ENCODE measurements at places on chromosomes 16 and 17.

DNA sequence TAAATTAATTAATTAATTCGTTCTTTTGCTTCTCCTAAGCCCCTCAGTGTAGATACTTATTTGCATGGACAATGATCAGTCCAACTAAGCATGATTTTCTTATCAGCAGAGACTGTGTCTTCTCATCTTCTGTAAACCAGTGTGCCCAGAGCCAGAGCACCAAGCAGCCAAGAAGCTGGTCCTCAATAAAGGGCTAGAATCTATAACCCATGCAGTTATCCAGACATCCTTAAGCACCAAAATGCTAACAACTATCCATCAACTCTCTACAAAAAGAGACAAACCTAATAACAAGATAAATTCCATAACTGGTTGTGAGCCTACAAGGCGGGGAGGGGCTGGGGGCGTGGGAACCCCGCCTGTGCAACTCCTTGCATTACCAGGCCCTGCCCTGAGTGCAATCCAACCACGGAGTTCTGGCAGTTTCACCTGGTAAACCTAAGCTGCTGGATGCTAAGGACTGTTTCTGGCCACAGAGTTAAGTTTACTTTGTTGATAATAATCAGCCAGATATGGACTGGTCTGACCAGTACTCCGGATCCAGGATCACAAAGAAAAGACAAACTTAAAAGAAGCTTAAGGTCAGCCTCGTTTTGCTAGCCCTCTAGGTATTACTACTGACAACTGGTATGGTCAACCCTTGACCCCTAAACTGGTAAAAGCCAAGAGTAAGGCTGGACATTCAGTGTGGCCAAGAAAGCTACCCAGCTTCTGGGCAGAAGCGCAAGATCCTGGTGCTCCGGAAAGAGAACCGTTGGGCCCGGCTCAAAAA lies 51.5 kb downstream of the ZFHX3 start:
- no peak for DNase-seq

DNA sequence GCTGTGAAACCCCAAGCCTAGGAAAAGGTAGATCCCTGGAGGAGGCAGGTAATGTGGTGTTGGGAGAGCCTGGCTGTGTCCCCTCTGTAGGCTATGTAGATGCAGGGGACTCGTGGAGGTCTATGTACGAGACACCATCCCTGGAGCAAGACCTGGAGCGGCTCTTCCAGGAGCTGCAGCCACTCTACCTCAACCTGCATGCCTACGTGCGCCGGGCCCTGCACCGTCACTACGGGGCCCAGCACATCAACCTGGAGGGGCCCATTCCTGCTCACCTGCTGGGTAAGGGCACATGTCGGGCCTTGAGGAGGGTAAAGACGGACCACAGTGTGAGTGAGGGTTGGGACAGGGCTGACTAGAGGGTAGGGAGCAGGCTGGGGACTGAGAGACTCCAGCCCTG lies 12.0 kb downstream of the ACE start:
- DNase-seq, result no peak

DNA sequence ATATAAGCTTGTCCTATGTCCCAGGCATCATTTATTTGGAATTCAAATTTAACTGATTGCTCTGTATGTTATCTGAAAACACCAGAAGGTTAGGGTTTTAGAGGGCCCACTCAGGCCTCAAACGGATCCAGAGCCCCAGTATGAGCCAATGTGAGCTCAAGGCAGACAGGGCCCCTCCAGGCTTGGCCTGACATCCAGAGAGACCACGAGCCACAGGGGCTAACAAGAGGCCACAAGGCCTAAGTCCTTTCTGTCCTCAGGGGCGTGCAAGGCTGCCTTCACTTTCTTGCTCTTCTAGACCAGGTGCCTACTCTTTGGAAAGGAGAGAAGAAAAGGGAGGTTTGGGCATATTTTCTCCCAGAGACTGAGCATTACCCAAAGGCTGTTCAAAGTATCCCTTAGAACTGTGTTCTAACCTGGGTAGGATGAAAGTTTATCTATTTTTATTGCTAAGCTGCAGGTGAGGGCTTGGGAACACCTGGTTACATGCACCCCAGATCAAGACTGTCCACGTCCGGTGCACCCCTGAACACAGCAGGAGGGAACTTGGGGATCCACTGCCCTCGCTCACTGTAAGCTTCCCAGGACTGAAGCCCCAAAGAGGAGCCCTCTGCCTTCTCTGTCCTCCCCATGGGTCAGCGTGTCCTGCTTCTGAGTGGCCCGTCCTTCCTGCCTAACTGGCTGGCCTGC lies 1.5 kb upstream of the ENGASE start:
- no peak for DNase-seq

- DNase-seq, result no peak
Observed at GRCh38 chr17:53186001-53186400, 636.7 kb upstream of the KIF2B start.

DNA sequence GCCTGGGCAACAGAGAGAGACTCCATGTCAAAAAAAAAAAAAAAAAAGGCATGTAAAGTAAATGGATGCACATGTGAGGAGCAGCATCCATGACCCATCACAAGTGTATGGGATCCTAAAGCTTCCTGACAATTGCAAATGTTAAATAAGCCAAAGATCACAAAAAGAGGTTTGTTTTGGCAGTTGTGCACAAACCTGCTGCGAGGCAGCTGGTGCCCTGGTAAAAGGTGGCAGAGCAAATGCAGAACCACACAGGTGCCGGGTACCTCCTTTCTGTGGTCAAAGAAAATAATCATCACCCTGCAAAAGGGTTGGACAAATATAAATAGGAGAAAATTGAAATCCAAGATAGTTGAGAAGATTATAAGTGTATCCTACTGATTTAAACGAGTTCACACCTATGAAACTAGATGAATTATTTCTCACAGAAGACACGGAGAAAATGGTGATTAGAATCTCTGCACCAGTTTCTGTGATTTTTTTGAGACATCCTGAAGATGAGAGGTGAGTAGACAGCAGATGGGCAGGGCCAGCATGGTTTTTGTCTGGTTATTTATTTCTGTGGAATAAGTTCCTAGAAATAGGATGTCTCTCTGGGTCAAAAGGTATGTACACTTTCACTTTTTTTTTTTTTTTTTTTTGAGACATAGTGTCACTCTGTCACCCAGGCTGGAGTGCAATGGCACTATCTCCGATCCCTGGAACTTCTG lies 291.3 kb downstream of the CDH13 start:
- no peak for DNase-seq

DNA sequence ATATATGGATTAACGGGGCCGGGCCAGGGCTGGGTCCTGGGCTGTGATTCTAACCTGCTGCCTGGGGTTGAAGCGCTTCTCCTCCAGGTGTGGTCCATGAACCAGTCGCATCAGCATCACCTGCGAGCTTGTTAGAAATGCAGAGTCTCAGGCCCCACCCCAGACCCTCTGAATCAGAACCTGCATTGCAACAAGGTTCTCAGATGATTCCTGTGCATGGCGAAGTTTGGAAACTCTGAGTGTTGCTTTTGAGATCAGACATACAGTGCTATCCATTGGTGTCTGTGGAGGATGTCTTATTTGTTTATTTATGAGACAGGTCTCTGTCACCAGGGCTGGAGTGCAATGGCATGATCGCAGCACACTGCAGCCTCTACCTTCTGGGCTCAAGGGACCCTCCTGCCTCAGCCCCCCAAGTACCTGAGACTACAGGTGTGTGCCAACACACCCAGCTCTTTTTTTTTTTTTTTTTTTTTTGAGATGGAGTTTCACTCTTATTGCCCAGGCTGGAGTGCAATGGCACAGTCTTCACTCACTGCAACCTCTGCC lies 99.8 kb downstream of the PITPNC1 start:
- DNase-seq, result no peak

- no peak for DNase-seq
Observed at GRCh38 chr16:23987443-23987842, 151.7 kb downstream of the PRKCB start.

GRCh38 chr17:18115517-18115916 lies 7.0 kb downstream of the MYO15A start:
- no peak for DNase-seq

- DNase-seq, result no peak
Observed at GRCh38 chr16:16938009-16938408, 532.8 kb downstream of the XYLT1 start.

GRCh38 chr16:7703672-7704071 lies 371.0 kb downstream of the RBFOX1 start:
- no peak for DNase-seq

- DNase-seq, result no peak
Observed at GRCh38 chr16:14668556-14669223, 25.4 kb downstream of the PLA2G10 start.

GRCh38 chr16:58290861-58291260 lies 4.0 kb downstream of the PRSS54 start:
- DNase-seq, result no peak

DNA sequence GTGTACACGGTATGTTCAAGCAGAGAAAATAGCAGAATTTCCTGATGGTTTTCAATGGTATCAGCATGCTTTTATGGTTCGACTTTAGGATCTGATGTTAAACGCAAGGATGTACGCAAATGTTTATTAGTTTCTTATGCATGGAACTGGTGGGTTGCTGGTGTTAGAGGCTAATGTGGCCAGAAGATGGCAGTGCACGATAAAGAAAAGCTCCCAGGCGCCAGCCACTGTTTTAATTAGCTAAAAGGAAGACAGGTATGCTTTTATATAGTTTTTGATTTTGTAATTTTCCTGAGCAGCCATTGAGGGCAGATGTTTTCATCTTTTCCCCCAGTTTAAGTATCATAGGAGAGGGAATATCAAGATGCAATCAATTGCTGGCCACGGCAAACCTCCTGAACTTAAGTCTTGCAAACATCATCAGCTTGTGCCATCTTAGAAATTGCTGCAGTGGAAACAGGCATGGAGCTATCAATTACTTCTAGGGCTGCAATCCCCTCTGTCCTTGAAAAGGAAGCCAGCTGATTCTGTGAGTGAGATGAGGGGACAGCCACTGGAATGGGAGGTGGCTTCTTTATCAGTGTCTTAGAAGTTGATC lies 648.5 kb upstream of the RBFOX1 start:
- DNase-seq, result no peak

GRCh38 chr17:14808425-14808824 lies 456.7 kb downstream of the PMP22 start:
- DNase-seq, result no peak

- DNase-seq, result no peak
Observed at GRCh38 chr16:49333259-49333597, 40.4 kb upstream of the C16orf78 start.

GRCh38 chr17:6487251-6488007 lies 43.2 kb downstream of the PIMREG start:
- no peak for DNase-seq

- DNase-seq, result no peak
Observed at GRCh38 chr17:32484628-32485027, 2.2 kb upstream of the CDK5R1 start.

DNA sequence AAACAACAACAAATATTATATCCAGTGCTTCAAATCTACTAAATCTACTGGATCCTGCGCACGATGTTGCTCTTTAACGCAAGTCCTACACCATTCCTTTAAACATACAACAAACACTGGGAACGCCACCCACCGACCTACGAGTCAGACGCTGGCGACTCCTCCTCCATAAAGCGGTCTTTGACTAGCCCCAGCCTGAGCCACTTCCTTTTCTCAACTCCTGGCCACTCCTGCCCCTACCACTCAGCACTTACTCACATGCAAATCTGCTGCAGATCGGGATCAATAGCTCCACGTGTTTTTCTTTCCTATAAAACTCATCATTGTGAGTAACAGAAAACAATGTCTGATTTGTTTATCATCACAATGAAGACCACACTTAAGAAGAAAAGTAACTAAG lies 32.8 kb upstream of the MNT start:
- no peak for DNase-seq

DNA sequence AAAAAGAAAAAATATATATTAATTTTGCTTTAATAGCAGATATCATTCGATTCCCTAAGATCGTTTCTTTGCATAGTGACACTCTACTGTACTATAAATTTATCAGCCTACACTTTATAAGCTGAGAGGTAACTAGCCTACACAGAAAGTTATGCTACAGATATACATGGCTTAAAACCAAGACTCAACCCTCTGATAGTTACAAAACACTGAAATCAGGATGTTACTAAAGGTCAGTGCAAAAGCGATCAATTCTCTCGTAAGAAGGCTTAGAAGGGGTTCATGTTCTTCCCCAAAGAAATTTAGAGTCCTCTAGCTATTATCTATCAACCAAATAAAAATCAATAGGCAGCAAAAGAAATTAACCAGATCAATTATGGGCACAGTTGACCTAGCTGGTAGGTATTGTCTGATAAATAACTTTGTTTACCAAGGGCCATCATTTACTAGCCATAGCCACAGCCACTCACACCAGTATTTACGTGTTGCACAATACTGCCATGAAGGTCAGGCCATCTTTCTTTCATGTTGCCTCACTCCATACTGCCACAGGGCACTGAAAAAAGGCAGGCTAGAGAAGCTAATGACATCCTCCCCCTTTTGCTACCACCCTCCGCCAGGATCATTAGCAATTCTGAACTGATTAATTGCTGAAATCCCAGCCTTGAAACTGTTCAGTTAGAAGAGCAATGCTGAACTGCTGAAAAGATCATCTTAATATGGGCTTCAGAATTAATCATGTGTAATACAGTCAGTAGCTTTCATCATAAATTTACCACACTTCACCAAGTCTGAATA lies 43.7 kb downstream of the RND2 start:
- DNase-seq, result no peak

DNA sequence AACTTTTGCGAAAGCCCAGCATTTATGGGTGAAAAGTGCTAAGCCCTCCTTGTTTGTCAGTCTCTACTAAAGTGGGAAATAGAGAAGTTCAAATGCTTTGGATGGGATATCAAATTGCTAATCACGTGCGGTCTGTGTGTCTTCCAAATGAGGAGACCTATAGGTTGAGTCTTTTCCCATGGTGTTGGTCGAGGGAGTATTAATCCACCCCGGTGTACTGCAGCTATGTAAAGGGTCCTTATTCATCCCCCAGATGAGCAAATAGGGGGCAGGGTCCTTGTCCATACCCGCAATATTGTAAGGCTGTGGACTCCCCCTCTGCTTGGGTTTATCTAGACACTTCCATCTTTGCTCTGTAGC lies 14.6 kb downstream of the KIAA0513 start:
- no peak for DNase-seq

DNA sequence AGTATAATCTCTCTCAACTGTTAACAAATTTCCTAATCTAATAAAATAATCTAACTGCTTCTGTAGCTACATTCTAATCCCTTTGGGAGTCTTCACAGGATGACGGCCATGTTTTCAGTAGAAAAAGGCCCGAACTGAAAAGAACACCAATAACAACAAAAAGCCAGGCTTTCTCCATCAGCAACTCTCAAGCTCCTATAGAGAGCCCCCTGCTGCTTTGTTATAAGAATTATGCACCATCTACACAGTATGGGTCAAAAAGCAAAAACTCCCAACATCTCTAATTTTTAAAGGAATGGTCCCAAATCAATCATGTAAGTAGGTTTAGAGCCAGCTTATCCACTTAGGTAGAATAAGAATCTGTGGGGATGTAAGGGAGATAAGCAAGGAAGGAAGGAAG lies 163.6 kb upstream of the C17orf78 start:
- no peak for DNase-seq

DNA sequence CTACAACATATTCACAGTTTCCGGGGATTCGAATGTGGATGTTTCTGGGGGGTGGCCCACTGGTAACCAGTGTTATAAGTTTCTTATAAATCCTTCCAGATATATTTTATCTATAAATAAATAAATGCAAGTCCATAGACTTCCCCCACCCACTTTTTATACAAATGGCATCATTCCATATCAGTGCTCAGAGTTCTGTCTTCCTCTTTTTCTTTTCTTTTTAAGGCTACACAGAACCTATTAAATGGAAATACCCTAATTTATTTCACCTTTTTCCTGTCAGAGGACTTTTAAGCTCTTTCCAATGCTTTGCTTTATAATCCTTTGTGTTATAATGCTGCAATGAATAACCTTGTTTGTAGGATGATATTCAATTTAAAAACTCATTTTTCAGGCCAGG lies 3.8 kb downstream of the LGALS9 start:
- DNase-seq, result no peak
